Stimulated activated CD4-positive, alpha-beta T cell treated with anti-CD3 and anti-CD28 coated beads, Interleukin-1b, Interleukin-23, amount 100 ng/mL, for 1 hour (primary cell): ENCODE measurements at places on chromosomes 6 and 20.

DNA sequence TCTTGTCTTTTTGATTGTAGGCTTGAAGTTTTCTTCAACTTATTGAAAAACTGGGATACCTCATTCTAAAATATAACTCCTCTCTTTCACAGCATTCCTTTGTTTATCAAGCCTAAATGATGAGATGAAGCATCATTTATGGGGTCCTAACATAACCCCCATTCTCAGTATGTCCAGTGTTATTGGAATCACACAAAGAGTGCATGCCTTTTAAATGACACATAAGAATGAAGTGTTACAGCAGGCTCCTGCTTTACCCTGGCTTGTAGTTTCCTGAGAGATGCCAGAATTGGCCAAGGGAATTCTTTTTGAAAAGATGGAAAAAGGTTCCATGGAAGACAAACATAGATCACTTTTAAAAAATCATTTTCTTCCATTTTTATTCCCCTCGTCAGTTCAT is 502.4 kb downstream of the BCKDHB start:
- DNase-seq, result no peak

- no peak for DNase-seq
These were observed 50.8 kb upstream of the DSN1 start for GRCh38 chr20:36824142-36824940.

- no peak for DNase-seq
These were observed 454.3 kb downstream of the BTBD3 start for GRCh38 chr20:12371990-12372389.

- DNase-seq, result peak; percentile 6
These were observed 88.8 kb downstream of the MAP3K4 start for GRCh38 chr6:161080263-161080970.

GRCh38 chr6:160431791-160432404 is 83.7 kb downstream of the SLC22A3 start:
- DNase-seq, result no peak

GRCh38 chr6:168533414-168533813 is 92.4 kb downstream of the SMOC2 start:
- no peak for DNase-seq

GRCh38 chr6:87575423-87575822 is 14.4 kb downstream of the RARS2 start:
- DNase-seq, result no peak

DNA sequence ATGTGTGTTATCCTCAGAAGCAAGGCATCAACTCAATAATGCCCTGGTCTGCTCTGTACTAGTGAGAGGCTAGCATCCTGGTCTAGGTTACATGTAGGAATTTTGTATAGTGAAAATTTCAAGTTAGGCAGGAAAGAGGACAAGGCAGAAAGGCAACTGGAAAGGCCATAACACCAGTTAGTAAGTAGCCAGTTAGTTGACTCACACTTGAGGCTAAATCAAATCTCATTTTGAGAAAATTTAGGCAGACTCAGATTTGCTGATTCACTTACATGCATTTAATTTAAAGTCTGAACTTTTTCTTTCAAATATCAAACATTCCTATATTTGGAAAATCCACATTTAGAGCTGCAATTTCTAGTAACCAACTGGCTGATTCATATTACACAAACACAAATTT is 184.5 kb upstream of the TCF21 start:
- no peak for DNase-seq

DNA sequence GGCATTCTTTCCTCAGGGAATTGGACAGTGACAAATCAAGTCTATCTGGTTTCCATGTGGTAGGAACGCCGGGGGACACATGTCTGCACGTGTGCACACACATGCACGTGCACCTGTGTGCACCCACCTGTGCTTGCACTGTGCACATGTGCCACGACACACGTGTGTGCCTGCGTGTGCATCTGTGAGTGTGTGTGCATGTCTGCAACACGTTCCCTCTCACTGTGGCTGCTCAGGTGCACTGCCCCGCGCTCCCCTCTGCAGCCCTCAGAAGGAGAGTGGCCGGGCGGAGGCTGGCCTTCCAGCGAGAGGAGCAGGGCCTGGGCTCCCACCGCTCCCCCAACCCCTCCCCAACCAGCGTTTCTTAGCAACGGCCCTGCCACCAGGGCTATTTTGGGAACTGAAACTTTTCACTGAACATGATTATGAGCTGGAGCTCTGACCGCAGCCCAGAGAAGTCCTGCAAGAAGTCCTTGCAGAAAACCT is 147.8 kb downstream of the PHACTR3 start:
- DNase-seq, result no peak

DNA sequence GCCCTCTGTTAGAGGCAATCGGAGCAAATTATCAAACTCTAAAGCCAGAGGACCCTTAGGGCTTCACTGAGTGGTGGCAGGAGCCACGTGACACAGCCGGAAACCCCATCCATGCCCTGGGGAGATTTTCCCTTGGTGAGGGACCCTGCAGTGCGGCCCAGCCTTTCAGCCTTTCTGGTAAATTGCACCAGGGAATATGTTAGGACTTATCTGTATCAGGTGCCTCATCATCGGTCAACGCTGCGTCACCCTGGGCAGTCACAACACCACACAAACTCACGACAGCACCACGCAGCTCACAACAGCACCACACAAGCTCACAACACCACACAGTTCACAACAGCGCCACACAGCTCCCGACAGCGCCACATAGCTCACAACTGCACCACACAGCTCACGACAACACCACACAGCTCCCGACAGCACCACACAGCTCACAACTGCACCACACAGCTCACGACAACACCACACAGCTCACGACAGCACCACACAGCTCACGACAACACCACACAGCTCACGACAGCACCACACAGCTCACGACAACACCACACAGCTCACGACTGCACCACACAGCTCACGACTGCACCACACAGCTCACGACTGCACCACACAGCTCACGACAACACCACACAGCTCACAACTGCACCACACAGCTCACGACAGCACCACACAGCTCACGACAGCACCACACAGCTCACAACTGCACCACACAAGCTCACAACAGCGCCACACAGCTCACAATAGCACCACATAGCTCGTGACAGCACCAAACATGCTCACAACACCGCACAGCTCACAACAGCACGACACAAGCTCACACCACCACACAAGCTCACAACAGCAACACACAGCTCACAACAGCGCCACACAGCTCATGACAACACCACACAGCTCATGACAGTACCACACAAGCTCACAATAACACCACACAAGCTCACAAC is 199.0 kb downstream of the DLL1 start:
- DNase-seq, result no peak

DNA sequence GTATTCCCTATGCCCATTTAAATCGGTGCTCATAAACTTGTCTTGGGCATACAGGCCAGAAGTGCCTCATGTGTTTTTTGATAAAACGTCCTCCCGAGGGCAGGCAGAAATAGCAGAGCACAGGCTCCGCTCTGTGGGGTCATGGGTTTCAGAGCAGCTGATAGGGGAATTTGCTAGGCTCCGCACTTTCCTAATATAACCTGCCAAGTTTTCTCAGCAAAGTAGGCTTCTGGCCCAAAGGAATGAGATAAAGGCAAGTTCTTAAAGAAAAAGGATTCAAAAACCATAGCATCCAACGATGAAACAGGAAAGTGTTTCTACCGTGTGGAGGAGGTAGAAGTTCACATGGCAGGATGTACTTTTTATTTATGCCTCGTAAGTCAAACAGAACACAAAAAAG is 69.8 kb upstream of the RALGAPA2 start:
- DNase-seq, result no peak

GRCh38 chr20:64133951-64134407 is 26.6 kb upstream of the NPBWR2 start:
- DNase-seq, result no peak

DNA sequence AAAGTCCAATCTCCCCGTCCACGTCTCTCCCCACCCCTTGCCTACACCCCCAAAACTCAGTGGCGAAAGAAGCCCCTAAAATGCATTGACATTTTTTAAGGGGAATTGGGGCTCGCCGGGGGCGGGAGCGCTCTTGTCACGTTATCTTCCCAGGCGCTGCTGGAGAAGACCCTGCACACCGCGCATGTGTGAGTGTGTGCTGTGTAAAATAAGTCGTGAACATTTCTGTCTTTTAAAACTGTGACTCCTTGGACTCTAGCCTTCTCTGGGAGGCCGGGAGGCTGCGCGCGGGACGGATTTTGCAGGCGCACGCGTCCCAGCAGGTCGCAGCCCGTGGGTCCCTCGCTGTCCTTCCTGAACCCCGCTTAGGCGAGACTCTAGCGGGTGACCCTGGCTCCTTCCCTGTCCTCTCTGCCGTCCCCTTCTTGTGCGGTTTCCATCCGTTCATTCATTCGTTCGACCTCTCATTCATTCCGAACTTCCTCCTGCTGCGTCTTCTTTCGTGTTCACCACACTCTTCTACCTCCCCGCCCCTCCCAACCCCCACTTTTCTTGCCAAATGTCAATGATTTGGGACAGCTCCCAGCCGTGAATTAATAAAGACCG is 2.2 kb downstream of the NRN1 start:
- DNase-seq, result no peak

GRCh38 chr6:44679438-44680201 is 292.1 kb downstream of the CDC5L start:
- DNase-seq, result no peak

- DNase-seq, result no peak
These were observed 5.7 kb downstream of the CCDC170 start for GRCh38 chr6:151499551-151499950.

DNA sequence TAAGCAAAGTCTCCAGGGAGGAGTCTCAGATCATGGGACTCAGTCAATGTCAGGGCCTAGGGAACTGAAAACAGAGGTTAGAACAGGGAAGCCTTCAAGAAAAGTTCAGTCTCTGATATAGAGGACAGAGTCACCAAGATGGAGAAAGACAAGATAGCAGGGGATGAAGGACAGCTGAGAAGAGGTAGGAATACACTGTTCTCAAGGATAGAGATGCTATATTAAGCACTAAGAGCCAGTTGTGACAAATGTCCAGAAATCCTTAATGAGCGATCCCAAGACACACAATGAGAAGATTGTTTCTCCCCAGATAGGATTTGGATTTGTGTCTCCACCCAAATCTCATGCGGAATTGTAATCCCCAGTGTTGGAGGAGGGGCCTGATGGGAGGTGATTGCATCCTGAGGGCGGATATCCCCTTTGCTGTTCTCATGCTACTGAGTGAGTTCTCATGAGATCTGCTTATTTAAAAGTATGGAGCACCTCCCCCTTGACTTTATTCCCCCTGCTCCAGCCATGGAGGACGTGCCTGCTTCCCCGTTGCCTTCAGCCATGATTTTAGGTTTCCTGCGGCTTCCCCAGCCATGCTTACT is 168.2 kb downstream of the AKAP7 start:
- DNase-seq, result no peak

DNA sequence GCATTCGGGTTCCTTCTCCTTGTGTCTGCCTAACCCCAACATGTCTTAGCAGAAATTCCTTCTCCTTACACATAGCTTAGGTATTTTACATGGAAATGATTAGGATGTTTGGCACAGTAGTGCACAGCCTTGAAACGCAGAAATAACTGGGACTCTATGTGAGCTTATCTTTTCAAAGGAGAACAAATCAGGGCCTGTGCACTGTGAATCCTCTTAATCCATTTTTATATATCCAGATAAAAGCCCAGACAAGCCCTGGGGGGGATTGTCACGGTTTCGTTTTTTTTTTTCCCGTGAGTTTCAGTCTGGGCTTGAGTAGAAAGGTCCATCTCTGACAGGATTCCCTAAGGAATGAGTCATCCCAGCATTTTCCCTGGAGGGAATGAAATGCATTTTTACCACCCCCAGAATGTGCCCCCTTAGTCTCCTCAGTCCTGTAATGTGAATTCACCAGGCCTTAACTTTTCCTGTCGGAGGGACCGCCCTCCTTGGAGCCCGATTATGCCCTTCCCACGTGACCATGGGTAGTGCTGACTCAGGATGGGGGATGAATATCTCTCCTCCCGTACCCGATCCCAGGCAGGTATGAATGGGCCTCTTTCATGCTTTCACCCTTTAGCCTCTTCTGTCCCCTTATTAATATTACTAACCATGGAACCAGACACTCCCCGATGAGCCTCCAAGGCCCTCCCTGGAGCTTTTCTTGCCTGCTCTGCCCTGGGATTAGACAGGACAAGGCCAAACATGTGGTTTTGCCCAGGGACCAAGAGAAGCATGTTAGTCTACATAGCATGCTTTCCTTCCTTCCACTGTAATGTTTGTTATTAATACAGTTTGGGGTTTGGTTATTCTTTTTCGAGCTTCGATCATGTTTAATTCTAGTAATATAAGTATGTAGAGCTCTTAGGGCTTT is 23.9 kb upstream of the NAA20 start:
- DNase-seq, result no peak

DNA sequence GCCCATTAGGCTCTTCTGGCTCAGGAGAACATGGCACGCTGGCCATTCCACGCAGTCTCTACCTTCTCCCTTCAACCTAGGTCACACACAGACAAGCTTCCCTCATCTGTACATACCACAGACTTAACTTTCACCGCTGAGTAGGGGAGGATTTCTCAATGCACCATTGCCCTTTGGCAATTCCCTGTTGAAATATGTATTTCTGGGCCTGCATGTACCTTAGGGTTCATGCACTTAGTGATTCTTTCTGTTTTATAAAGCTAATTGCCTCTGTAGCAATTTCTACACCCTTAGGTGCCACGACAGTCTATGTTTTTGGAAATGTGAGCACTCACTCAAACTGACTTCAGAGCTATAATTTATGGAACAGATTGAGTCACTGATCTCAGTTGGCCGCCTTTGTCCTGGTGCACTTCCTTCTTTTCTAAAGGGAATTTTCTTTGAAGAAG is 253.8 kb upstream of the PRDM1 start:
- DNase-seq, result no peak

- DNase-seq, result no peak
These were observed 10.4 kb downstream of the SERPINB6 start for GRCh38 chr6:2960935-2961334.

- peak; percentile 90 for DNase-seq
These were observed at the start of gene PMEPA1 for GRCh38 chr20:57709823-57710799. Gene PMEPA1, minus strand, starts transcription at chr20:57710015. Its CDS starts 433 bp downstream, at chr20:57709582.

- DNase-seq, result no peak
These were observed 200.3 kb upstream of the SIM1 start for GRCh38 chr6:100665041-100665380.

DNA sequence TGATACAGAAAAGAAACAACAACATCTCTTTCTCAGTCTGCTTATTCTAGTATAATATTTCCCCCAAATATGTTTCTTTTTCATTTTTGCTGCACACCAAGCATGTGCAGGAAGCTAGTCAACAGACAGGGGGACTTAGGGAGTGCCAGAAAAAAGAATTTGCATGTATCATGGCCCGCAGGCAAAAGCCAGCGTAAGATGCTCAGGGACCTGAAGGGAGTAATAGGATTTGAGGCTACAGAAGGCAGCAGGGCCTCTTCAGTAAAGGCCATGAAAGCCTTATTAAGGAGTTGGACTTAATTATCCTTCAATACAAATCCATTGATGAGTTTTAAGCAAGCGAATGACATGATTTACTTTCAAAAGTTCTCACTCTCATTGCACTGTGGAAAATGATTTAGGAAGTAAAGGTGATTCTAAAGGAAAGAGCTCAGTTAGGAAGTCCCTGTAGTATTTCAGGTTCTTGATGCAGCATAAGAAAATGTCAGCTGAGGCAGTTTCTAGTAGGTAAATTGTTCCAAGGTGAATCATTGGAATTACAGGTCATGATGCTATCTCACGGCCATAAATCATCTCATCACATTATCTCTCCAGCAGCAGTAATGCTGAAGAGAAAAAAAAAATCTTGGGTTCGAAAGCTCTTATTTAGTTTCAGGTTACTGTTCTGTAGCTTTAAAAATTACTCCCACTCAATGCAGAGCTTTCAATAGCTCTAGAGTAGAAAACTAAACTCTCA is 94.8 kb downstream of the PTCHD4 start:
- DNase-seq, result no peak

GRCh38 chr20:52086878-52087277 is 104.7 kb downstream of the ZFP64 start:
- no peak for DNase-seq

GRCh38 chr20:20364593-20365479 is 3.1 kb upstream of the INSM1 start:
- no peak for DNase-seq
